ENCODE measurements at places on chromosomes 11 and 22.

DNA sequence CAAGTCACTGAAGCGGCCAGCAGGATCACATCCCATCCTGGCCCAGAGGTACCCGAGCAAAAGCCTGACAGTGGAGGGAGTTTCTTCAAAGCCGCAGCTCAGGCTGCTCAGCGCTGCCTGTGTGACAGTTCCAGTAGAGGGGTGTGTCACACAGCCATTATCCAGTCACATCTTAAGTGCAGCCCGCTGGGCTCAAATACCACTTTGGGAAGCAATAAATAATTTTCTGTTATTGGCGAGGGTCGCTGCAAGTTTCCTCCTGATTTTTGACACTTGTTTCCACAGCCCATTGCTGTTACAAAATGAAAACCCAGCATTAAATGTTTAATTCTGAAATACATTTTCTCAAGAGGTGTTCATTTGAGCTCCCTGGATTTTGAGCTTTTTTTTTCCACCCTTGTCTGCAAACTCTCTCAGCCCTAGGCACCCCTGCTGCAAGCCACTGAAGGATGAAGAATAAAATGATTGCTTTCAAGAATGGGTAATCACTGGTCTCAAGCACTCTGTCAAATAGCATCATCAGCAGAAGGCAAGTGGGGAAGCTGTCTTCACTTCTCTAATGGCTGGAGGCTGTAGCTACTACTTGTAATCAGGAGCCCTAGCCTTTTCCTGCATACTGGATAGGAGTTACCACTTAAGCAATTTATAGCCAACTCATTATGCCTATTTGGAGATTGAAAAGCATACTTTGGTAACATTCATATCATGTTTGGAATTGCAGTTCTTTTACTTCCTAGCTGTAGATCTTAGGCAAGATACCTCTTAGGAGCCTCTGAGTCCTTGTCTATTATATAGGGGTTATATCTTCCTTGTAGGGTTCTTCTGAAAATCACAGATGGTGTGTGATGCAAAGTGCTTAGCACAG, 373.7 kb downstream of the METTL15 start:
- DNase-seq = no peak

- no peak for DNase-seq
Observed at GRCh38 chr11:47932544-47932943, 47.8 kb upstream of the PTPRJ start.

GRCh38 chr11:114130115-114130576, 70.6 kb downstream of the ZBTB16 start:
- no peak for DNase-seq

DNA sequence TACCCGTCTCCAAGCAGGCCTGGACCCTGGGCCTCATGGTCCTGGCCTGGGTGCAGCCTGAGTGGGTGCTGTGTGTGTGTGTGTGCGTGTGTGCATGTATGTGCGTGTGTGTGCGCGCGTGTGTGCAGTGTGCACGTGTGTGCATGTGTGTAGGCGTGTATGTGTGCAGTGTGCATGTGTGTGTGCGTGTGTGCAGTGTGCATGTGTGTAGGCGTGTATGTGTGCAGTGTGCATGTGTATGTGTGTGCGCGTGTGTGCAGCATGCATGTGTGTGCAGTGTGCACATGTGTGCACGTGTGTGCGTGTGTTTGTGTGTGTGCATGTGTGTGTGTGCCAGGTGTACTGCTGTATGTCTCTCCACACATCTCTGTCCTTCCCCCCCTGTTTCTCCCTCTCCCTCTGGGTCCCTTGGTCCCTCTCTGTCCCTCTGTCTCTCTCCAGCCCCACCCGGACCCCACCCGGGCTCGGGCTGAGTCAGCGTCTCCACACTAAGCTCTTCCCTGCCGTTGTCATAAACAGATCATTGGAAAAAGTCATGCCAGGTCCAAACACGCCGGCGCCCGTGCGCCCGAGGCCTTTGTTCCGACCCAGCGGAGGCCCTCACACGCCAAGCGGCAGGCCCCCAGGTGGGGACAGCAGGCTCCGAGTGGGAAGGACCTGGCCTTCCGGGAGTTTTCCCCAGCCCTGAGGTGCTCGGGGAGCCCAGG, 34.0 kb downstream of the WNT7B start:
- no peak for DNase-seq

GRCh38 chr11:134291196-134291595, 15.0 kb downstream of the GLB1L3 start:
- DNase-seq = no peak

GRCh38 chr11:123587044-123587443, 67.4 kb downstream of the SCN3B start:
- no peak for DNase-seq

DNA sequence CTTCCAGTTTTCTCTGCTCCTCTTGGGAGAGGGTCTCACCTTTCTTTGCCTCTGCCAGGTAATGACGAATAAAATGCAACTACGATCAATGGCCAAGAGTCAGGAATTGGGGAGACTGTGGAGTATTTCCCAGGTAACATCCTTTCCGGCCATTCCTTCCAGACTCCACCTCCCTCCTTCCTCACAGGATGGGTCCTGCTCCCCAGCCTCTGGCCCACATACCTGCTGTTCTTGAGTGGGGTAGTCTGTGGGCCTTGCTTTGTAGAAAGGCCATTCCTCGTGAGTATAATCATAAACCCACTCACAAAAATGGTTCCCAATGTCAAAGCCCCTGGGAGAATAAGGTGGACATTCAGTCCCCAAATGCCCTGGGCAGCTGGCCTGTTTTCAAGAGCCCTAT, 1.5 kb upstream of the CPT1B start:
- no peak for DNase-seq

- DNase-seq = peak; percentile 18
Observed at GRCh38 chr11:17479284-17480214, 2.9 kb upstream of the ABCC8 start.

Measured in NCI-H1930 (cell line).